ENCODE measurements at places on chromosomes 5 and 9. TPM values are rescaled to one million over a fixed set of nuclear protein-coding genes. Genes with fewer than 3 reads are reported as not detected.

DNA sequence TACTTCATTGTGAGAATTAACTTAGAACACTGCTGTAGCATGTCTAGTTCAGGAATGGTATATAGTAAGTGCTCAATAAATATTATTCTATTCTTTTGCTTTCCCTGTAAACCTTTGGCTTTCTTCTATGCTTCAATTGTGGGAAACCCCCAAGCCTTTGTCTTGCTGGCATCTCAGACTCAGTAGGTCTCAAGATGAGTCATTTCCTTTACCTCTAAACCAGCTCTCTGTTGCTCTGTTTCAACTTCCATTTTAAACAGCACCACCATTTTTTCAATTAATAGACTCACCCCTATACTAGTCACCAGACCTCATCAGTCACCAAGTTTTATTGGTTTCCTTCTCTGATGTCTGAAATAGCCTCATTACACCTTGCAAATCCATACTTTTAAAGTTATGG is 43.5 kb downstream of the DMAC1 start:
- DNase-seq = no peak

DNA sequence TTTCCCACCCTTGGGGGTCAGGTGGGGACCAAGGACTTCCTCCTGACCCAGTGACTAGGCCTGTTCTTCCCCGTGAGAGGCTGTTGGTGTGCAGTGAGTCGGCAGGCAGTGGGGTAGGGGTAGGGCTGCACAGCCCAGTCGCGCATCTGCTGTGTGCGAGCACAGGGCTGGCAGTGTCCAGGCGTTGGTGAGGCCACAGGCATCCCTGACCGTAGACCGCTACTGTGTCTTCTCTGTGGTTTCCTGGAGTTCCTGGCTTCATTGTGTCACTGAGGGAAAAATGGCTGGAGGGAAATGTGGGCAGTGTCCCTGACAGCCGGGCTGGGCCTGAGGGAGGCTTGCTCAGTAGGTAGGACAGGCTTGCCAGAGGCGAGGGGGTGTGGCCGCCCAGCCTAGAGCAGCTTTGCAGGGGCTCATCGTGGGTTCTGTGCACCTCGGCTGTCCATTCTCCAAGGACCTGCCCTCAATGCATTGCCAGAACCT is 95.4 kb downstream of the CACNA1B start:
- no peak for DNase-seq

DNA sequence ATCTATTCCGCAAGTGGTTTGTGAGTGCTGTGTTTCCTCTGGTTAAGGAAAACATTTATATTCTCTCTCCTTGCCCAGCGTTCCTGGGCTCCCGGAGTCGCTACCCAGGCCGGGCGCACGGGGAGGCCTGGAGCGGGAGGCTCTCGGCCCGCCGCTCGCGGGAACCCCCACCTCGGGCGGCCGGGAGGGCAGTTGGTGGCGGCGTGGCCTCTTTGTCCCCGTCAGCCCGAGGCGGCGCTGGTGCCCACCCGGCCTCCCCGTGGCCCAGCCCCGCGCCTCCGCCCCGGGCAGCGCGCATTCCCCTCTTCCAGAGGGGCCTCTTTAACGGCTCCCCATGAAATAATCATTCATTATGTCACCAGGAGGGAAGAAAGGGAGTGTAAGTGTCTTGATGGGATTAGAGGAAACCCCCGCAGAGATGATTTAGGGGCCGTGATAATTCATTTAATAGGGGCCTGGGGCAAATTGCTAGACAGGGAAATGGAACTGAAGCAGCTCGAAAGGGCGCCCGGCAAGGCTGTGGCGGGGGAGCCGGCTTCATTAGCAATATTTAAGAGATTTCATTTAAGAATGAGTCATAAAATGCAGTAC is 181.9 kb upstream of the TBCA start:
- peak; percentile 39 for DNase-seq

GRCh38 chr9:89461265-89461664 is 36.6 kb downstream of the SEMA4D start:
- peak; percentile 28 for DNase-seq

DNA sequence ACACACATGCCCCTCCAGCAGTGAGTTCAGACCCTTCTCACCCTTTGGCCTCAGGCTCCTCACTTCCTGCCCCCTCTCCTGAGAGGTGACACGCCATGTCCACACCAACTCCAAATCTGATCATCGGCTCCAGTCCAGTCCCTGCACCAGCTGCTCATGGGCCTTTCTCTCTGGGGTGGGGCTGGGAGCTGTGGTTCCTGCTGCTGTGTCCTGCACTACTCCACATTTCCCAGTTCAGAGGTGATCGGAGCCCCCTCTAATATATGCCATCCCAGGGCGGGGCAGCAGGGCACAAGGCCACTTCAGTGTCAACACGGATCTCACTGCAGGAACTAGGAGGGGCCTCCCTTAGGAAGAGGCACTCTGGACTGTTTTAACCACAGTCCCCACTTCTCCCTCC is 91.5 kb downstream of the ADAMTS2 start:
- DNase-seq = no peak

DNA sequence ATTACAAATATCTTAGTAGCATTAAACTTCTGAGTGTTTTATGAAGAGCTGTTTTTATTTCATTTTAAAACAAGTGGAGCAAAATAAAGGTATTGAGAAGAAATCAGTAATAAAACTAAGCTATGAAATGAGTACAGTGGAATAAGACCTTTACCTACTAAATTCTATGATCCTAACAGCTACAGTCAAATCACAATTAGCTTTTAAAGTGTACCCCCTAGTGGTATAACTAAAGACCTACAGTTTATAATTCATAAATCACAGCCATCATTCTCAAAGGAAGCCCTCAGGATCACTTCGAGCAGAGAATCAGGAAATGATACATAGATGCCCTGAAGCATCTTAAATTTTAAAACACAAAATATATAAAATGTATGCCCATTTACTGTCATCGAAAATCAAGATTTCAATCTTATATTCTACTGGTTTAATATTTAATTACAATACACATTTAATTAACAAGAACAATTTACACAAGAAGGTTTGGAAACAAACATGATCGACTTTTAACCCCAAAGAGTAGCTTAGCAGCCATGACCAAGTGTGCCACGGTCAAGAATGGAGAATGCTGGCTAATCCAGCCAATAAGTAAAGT is 12.3 kb downstream of the CCNH start:
- DNase-seq = peak; percentile 14

GRCh38 chr5:68682400-68683160 is 411.2 kb upstream of the SLC30A5 start:
- DNase-seq = no peak

- no peak for DNase-seq
Observed at GRCh38 chr9:91844701-91845291, 105.2 kb downstream of the ROR2 start.

GRCh38 chr5:123701511-123702200 is 189.7 kb downstream of the CSNK1G3 start:
- no peak for DNase-seq

GRCh38 chr5:176405656-176406435 is 10.5 kb downstream of the CLTB start:
- no peak for DNase-seq

DNA sequence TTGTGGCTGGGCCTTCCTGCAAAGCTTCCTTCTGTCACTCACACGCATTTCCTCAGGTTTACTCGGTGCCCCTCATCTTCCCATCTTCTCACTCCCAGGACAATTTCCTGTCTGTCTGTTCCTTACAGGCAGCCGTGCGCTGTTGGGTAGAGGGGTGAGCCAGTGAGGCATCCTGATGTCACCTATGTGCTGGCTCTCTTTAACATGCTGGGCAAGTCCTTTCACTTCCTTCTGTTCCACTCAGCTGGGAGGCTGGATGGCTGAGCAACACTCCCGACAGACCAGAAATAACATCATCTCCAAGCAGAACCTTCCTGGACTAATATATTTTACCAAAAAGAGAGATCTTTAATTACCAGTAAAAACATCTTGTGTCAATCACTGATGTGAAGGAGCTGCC is 103.0 kb downstream of the HSD17B3 start:
- no peak for DNase-seq

DNA sequence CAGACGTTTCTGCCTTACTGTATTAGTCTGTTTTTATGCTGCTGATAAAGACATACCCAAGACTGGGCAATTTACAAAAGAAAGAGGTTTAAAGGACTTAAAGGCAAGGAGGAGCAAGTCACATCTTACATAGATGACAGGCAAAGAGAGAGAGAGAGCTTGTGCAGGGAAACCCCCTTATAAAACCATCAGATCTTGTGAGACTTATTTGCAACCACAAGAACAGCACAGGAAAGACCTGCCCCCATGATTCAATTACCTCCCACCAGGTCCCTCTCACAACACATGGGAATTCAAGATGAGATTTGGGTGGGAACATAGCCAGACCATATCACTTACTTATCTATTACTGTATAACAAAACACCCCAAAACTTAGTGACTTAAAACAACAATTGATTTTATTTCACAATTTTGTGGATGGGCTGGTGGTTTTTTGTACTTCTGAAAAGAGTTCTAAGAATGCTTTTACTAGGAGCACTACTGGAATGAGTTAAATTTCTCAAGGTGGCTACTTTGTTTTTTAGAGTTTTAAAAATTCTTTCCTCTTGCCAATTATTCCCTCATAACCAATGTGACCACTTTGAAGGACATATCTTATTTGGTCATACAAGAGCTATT is 10.3 kb downstream of the RUSC2 start:
- no peak for DNase-seq

- no peak for DNase-seq
Observed at GRCh38 chr5:119318256-119318894, 37.4 kb upstream of the TNFAIP8 start.

GRCh38 chr5:172881691-172882370 is 47.8 kb downstream of the ERGIC1 start:
- no peak for DNase-seq

- DNase-seq = peak; percentile 64
Observed at GRCh38 chr9:96232539-96233241, 69.3 kb downstream of the HSD17B3 start.

GRCh38 chr5:626850-627249 is 14.7 kb downstream of the CEP72 start:
- DNase-seq = no peak

GRCh38 chr9:136502940-136503550 is 20.2 kb upstream of the SEC16A start:
- no peak for DNase-seq

GRCh38 chr5:131252824-131253171 is 11.1 kb upstream of the CDC42SE2 start:
- no peak for DNase-seq

GRCh38 chr9:129567842-129568559 is 52.9 kb downstream of the C9orf50 start:
- peak; percentile 74 for DNase-seq

- DNase-seq = no peak
Observed at GRCh38 chr5:165714598-165714997, 2209.2 kb downstream of the MAT2B start.

Gene HAVCR1
- total RNA-seq = not detected

Gene ITGA2
- total RNA-seq = 2.3 TPM

Gene DOCK8
- not detected for total RNA-seq

Gene RNF183
- 0.06 TPM for total RNA-seq

Gene DMAC1
- 32.6 TPM for total RNA-seq

Gene SLC46A2
- not detected for total RNA-seq

Gene LCN9
- total RNA-seq = not detected

Gene GBGT1
- 11.9 TPM for total RNA-seq

Gene PCDHB15
- 21.3 TPM for total RNA-seq

Data from cardiac muscle cell (in vitro differentiated cells and primary cell).